ENCODE measurements at places on chromosomes 11 and 22.

- DNase-seq = no peak
Measured at GRCh38 chr11:76665172-76665571, 5.4 kb downstream of the LRRC32 start.

DNA sequence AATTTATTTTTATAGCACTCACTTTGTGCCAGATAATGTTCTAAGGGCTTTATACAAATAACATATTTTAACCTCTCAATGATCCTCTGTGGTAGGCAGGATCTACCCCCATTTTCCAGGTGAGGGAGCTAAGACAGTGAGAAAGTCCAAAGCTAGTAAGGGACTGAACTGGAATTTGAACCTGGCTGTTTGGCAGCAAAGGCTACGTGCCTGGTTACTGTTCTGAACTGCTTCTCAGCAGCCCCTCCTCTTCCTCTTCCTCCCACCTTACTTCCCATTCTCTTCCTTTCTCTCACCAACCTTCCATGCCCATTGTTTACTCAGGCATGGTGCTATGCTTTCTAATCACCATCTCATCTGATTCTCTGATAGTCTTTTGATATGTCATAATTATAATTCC, 82.0 kb downstream of the INSC start:
- no peak for DNase-seq

DNA sequence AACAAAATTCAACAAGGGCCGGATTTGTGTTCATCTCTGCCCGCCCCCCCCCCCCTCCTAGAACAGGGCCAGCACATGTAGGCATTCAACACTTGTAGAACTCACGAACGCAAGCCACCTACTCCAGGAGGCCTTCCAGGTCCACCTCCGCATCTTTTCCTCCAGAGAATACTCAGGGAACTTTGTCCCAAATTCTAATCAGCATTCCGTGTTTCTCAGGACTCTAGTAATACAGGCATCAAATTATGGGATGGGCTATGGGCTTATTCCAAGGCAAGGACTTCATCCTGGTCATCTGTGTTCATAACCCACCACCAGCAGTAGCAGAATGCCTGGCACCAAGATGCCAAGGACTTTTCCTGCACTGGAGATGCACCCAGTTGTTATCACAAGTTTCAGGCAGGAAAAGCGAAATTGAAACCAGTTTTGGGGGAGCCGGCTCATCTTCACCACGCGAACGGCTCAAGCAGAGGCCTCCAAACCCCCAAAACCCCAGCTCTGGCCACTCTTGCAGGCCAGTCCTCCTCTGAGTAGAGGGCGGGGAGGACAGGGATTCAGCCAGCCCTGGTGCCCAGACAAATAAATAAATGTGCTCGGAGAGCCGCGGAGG, 462 bp downstream of the UBE2L6 start:
- DNase-seq = no peak

- DNase-seq = peak; percentile 54
Measured at GRCh38 chr11:64661146-64661545, 61.9 kb downstream of the NRXN2 start.
